ENCODE measurements at places on chromosomes 4 and X.

- peaks cover 4% of the 10 kb centered on the region for H3K36me3 ChIP-seq
- H3K27ac ChIP-seq, result no peak overlapping the region
- DNase-seq, result no peak
- no peaks in the 10 kb centered on the region for H3K27me3 ChIP-seq
- no peak overlapping the region for H3K4me3 ChIP-seq
Measured at GRCh38 chr4:150573534-150573933, 8.4 kb upstream of the MAB21L2 start.

- H3K36me3 ChIP-seq, result no peaks in the 10 kb centered on the region
- H3K4me3 ChIP-seq, result no peak overlapping the region
- H3K27me3 ChIP-seq, result no peaks in the 10 kb centered on the region
- no peak overlapping the region for H3K27ac ChIP-seq
Measured at GRCh38 chr4:62262676-62263075, 1062.5 kb downstream of the ADGRL3 start.

- no peaks in the 10 kb centered on the region for H3K36me3 ChIP-seq
- DNase-seq, result no peak
- H3K4me1 ChIP-seq, result no peaks in the 10 kb centered on the region
- H3K27ac ChIP-seq, result no peak overlapping the region
Measured at GRCh38 chr4:10879411-10880110, 195.0 kb upstream of the CLNK start.

GRCh38 chr4:88897180-88897579, 159.8 kb downstream of the FAM13A start:
- DNase-seq, result no peak
- no peaks in the 10 kb centered on the region for H3K27me3 ChIP-seq
- peaks cover 3% of the 10 kb centered on the region for H3K36me3 ChIP-seq
- no peak overlapping the region for H3K4me3 ChIP-seq
- H3K4me1 ChIP-seq, result no peaks in the 10 kb centered on the region

DNA sequence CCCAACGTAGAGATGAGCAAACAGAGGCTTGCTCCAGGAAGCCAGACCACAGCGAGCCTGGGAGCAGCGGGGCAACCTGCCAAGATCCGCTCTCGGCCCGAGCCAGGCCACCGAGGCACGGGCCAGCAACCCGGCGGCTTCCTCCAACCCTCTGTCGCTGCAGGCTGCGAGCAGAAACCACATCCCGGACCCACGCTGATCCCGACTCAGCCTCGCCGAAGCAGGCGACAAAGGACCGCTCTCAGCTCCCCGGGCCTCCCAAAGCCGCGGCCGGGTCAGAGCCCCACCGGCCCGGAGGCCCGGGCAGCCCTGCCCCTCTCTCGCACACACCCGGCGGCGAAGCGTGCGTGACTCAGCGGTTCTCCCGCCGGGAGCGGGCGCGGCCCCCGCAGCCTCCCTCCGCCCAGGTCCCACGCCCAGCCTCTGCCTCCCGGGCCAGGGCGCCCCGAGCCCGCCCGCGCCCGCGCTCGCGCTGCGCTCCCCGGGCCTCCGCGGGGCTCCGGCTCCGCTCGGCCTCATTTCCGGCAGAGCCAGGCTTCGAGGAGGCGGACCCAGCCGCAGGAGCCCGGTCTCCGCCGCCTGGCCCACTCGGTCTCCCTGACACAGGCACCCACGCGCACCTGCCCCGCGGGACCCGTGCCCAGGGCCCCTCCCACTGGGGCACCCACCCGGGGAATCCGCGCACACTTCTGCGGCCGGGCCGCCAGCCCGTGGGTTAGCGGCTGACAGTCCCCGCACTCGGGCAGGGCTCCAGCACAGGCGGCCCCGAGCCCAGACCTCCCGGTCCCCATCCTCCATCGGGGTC, 1.7 kb downstream of the PPP2R2C start:
- H3K4me3 ChIP-seq, result no peak overlapping the region
- H3K4me1 ChIP-seq, result peaks cover 7% of the 10 kb centered on the region
- no peak overlapping the region for H3K27ac ChIP-seq
- no peaks in the 10 kb centered on the region for H3K36me3 ChIP-seq

- DNase-seq, result no peak
- no peaks in the 10 kb centered on the region for H3K36me3 ChIP-seq
- no peaks in the 10 kb centered on the region for H3K27me3 ChIP-seq
- no peak overlapping the region for H3K27ac ChIP-seq
- H3K4me1 ChIP-seq, result peaks cover 16% of the 10 kb centered on the region
- H3K4me3 ChIP-seq, result no peak overlapping the region
Measured at GRCh38 chr4:70749313-70749712, 27.5 kb downstream of the RUFY3 start.

DNA sequence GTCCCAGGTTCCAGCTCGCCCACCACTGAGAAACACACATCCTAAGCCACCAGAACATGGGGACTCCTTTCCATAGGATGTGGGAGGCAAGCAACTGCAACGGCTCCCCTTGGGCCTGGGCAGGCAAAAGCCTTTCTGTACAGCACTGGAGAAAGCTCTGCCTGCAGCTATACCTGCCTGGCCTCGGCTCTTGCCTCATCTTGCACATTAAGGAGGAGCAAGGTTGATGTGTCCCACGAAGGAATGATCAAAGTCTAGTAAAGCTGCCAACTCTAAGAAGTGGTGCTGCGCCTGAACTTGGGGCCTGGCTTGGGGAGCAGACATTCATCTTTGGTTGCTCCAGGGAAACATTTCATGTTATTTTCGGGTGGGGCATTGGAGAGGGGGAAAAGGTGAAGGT, 19.6 kb downstream of the CCNG2 start:
- DNase-seq, result no peak
- H3K27me3 ChIP-seq, result no peaks in the 10 kb centered on the region
